ENCODE measurements at places on chromosomes 13 and 19. TPM values are rescaled to one million over a fixed set of nuclear protein-coding genes. Genes with fewer than 3 reads are reported as not detected.

DNA sequence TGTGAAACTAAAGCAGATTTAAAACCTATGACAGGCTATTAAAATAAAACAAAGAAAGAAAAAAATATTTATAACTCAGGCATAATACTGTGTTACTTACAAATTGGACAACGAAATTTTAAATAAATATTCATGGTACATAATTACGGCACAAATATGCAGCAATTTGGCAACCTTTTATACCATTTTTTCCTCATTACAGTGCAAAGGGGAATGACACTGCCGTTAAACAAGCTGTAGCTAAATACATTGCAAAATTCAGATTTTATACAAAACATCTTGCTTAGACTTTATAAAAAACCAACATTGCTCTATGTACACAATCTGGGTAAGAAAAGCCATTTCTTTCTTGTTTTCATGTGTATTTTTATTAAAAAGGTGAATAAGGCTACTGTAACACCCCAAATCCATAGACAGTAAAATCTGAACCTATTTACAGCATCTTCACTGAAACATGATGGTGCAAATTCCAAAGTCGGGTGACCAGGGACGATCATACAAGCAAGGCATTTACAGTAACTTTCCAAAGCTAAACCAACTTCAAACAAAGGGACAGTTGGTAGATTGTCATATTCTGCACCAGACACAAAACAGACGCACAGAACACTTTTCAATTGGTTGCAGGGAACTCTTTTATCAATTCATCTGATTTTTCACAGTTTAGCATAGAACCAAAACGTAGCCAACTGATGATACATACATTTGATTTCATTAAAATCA, 45.5 kb downstream of the EFNB2 start:
- DNase-seq, result no peak

DNA sequence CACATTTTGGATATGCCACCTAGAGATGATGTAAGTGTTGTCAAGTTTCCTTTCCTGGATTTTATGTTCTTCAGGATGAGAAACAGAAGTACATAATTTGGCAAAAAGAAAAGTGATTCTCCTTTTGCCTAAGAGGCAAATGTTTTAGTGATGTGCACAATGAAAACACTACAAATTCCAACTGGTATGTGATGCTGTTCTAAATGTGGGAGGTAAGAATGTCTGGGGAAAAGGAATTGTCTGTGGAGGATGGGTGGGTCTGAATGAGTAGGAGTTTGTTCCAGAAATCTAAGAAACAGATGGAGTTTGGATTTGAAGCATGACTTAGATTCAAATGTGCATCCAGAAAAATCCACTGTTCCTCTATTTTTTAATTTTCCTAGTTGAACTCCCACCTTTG, 473.6 kb upstream of the SPRY2 start:
- no peak for DNase-seq

GRCh38 chr13:101454767-101455166, 2.3 kb downstream of the ITGBL1 start:
- DNase-seq, result no peak

DNA sequence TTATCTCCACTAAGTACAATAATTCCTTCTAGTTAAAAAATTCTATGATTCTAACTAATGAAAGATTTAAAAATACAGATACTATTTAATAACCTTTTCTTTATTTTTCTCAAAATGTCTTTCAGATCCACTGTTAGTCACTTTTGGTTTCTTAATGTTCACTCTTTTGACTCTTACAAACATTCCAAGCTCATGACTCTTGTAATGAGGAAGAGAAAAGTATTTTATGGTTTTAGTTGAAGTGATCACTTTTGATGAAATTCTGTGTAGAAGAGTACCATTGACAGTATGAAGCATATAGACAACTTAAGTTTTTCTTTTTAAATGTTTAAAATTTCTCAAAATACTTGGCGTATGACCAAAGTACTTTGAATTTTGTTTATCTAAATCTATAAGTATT, 27.8 kb downstream of the COG3 start:
- DNase-seq, result no peak

- DNase-seq, result no peak
These were observed 1.7 kb downstream of the SYNE4 start for GRCh38 chr19:36006955-36007354.

GRCh38 chr13:75366380-75367280, 115.3 kb downstream of the TBC1D4 start:
- no peak for DNase-seq

DNA sequence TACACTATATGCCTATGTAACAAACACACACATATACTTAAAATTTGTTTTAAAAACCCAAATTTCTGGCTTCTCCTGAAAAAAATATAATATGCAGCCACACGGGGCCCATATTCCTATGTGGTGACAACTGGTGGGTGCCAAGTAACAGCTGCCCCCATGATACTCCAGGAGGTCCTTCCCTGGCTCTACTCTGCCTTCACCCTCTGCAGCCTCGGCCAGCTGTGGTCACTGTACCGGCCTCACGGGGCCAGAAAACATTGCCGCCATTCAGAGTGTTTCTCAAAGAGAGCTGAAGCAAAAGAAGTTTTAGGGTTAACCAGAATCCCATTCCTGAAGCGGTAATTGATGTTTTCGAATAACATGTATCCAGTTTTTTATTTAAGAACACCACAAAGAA, 32.6 kb upstream of the POP4 start:
- no peak for DNase-seq

- DNase-seq, result no peak
These were observed 186.6 kb downstream of the ZNF536 start for GRCh38 chr19:30558793-30559192.

DNA sequence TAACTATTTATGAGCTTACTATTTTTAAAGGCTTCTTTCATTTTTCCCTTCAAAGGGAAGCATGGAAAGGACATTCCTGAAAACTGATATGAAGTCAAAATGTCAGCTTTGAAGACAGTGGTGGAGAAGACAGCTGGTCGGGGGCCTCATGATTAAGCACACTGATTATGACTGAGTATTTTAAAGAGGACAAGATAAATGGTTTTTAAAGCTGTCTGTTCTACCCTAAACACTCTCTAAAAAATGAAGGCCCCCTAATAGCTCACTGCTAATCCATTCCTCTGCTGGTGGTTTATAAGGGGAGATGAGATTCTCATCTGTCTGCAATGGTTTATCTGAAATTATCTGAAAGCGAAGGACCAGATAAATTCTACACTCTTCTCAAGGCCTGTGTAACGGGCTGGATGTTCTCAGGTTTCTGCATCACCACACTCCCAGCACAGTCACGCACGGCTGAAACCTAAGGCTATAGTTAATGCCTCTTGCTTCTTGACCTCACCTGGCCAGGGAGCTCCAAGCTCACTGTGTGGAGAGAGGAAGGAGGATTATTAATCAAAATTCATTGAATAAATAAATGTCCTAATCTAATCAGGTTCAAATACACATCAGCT, 86.9 kb upstream of the DOCK9 start:
- DNase-seq, result no peak

Gene IFNL1
- not detected for total RNA-seq

Gene SYNGR4
- not detected for total RNA-seq

Gene FPR1
- total RNA-seq, result not detected

Gene PDE4C
- total RNA-seq, result not detected
